Putamen (tissue), 1 donor: ENCODE measurements at places on chromosomes 16 and 17.
A peak's percentile ranks its signal among the peaks of the same experiment; 100 is the strongest.

DNA sequence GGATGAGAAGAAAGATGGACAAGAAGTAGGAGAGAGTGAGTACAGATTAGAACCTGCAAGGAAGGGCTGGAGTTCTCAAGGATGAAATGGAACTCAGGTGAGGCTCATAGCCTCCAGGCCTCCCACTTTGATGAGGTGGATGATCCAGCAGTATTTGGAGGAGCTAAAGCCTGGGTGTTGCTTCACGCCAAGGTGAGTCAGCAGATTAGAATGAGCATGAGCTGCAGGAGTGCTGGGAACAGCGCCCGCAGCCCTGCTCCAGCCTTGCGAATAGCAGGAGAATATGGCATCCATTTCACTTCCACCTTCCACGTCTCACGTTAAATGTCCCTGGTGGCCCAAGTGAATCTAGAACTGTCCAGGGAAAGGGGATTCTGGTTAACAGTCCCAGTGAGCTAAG lies 94.4 kb upstream of the CPHXL start:
- DNase-seq, result no peak

GRCh38 chr17:19567216-19568015 lies 33.8 kb downstream of the SLC47A1 start:
- peak; percentile 10 for DNase-seq

- DNase-seq, result no peak
These were observed 170.8 kb upstream of the RBFOX1 start for GRCh38 chr16:7161891-7162290.

- DNase-seq, result no peak
These were observed 37.2 kb downstream of the HAPSTR1 start for GRCh38 chr16:9128346-9129342.

DNA sequence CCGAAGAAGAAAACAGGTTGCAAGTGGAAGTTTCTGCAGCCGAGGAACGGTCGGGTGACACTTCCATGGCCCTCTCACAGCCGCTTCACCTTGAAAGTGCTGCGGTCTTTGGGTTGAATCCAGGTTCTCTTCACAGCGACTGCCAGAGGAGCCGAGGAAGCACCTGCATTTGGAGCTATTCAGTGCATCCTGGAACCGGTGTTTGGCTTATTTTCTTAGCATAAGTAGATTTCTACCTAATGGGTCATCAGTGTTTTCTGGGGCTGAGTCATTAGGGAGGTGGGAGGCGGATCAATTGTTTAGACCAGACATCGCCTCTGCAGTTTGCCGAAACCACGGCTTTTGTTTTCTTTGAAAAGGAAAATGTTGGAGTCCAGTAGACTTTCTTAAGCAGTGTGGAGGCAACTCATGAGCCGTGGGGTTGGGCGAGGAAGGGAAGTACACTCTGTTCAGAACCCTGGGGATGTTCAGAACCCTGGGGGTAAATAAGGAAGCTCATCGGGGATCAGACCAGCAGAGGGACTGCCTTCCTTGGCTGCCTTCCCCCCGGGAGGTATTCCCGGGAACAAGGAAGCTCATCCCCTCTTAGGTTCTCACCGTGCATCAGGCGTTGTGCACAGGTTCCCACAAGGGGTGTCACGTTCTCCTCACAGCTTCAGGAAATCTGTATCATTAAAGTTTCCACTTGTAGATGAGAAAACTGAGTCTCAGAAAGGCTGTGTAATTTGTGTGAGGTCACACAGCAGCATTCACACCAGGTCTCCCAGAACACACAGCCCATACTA lies 361.5 kb downstream of the SNX29 start:
- DNase-seq, result no peak

DNA sequence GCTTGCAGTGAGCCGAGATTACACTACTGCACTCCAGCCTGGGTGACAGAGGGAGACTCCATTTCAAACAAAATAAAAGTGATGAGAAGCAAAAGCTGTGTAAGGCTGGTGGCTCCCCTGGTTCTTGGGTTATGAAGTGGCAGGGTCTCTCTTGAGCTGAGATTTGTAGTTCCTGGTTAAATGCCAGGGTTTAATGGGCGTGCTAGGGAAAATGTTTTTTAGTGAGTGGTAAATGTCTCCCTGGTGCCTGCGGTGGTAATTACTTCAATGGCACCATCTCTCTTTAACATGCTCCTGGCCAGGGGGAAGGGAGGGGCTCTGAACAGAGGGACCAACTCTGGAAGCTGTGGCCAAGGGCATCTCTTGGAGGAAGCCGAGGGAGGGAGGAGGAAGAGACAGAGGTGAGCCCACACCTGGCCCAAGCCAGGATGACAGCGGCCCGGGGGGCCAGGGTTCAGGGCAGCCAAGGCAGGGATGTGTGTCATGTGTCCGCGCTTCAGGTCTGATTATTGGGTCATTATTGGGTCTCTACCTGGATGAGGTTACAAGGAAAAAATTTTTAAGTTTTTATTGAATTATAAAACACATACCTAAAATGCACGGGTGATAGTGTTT lies 17.8 kb upstream of the RPL38 start:
- no peak for DNase-seq

GRCh38 chr17:60864708-60865005 lies 187.0 kb downstream of the BCAS3 start:
- no peak for DNase-seq

GRCh38 chr16:71185347-71185746 lies 45.2 kb downstream of the HYDIN start:
- DNase-seq, result no peak

DNA sequence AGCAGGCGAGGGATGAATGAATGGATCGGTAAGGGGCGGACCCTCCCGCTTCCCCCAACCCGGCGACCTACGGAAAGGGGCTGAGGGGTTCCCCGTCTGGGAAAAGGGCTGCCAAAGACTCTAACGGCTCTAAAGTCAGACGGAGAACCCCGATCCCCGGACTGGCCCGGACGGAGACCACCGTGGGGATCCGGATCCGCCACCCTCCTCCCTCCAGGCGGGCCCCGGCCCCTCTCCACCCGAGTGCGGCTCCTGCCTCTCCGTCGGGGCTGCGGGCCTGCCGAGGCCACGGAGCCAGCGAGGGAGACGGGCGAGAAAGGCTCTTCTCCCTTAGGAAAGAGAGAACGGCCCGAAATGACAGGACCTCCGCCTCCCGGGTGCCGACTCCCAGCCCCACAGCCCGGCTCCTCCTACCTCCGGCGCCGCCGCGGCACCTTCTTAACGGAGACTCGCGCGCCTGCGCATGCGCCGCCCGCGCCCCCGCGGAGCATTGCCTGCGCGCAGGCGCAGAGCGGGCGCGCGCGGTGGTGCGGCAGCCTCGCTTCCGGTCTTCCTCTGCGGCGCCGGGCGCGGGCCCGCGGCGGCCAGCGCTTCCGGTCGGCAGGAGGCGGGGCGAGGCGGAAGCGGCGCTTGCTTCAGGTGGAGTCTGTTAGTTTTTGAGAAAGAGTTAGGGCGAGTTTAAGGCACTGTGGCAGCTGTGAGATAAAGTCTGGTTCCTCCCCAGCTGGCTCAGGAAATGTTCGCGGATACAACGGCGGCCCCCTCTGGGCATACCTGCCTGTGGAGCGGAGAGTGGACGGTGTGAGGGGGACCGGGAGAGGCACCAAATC lies at the start of gene SLX4:
Gene SLX4 (minus strand): TSS at position 461 of the 830 bp plus-strand sequence. CDS start 2,642 bp downstream, outside the sequence.
- peak; percentile 89 for DNase-seq
